ENCODE measurements at places on chromosomes 2 and 18. TPM values are rescaled to one million over a fixed set of nuclear protein-coding genes. Genes with fewer than 3 reads are reported as not detected.

Gene LMAN2L
- 29.7 TPM for total RNA-seq

DNA sequence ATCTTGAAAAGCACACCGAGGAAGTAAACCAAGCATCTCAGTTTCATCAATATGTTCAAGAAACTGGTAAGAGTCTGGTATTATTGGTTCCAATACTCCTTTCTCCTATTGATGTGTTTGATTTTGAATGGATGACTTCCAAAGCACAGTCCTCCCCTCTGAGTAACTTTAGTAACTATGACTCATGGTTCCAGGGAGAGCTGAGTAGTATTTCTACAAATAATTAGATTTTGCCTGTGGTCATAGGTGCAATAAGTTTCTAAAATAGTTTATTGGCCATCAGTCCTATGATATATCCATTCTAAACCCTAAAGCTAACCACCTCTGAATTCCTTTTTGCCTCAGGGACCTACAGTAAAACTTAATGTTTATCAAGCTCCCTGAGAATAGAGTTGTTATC, 352.4 kb downstream of the XIRP2 start:
- no peaks in the 10 kb centered on the region for H3K27me3 ChIP-seq
- DNase-seq, result no peak
- no peak overlapping the region for H3K27ac ChIP-seq
- no peaks in the 10 kb centered on the region for H3K4me1 ChIP-seq
- no peak overlapping the region for H3K4me3 ChIP-seq
- no peaks in the 10 kb centered on the region for H3K36me3 ChIP-seq

DNA sequence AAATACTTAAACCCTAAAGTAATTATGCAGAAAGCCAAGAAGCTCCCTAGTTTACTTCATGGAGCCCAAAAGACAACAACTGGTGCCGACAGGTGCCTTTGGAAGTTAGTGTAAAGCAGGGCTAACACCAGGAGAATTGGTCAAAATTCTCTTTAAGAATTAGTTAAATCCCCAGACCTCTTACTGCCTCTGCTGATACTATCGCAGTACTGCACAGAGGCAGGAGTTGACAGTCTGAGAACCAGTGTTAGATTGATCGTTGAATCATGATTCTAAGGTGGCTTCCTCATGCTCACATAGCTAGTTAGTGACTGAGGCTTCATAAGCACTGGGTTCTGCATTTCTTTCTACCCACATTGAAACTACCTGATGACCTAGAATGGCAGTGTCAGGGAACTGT, 445.0 kb downstream of the XIRP2 start:
- H3K4me1 ChIP-seq, result peaks cover 10% of the 10 kb centered on the region
- no peaks in the 10 kb centered on the region for H3K36me3 ChIP-seq
- no peaks in the 10 kb centered on the region for H3K27me3 ChIP-seq
- no peak overlapping the region for H3K27ac ChIP-seq

Gene C2orf92
- 13.7 TPM for total RNA-seq

GRCh38 chr18:10895976-10896375, 253.4 kb downstream of the PIEZO2 start:
- H3K4me1 ChIP-seq, result no peaks in the 10 kb centered on the region
- DNase-seq, result no peak
- H3K27ac ChIP-seq, result no peak overlapping the region
- no peaks in the 10 kb centered on the region for H3K27me3 ChIP-seq

GRCh38 chr2:130338793-130339345, 3.8 kb upstream of the IMP4 start:
- H3K4me3 ChIP-seq, result no peak overlapping the region
- no peak overlapping the region for H3K27ac ChIP-seq
- no peaks in the 10 kb centered on the region for H3K27me3 ChIP-seq
- H3K36me3 ChIP-seq, result peaks cover 26% of the 10 kb centered on the region
- H3K4me1 ChIP-seq, result peaks cover 29% of the 10 kb centered on the region
